ENCODE measurements at places on chromosomes 11 and 22.

GRCh38 chr11:17683377-17684161, 35.8 kb upstream of the MYOD1 start:
- DNase-seq: peak; percentile 83

DNA sequence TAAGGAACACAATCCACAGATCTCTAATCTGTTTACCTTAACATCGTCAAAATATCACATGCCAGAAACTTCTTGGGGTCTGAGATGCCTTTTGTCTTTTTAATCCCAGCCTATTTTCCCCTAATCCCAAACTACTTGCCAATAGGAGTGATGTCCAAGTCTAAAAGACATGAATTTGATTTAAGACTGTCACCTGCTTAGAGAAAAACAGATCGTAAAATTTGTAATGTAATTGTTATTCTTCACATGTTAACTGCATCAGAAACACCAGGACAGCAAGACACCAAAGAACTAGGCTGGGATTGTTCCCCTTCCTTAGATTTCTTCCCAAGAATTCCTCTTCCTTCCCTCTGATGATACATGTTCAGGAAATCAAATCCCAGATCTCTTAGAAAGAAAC, 198.1 kb upstream of the ARHGAP20 start:
- DNase-seq: no peak

- no peak for DNase-seq
Observed at GRCh38 chr11:111977146-111978027, 40.2 kb downstream of the DIXDC1 start.

GRCh38 chr11:10233581-10233980, 60.4 kb downstream of the SBF2 start:
- DNase-seq: peak; percentile 11

DNA sequence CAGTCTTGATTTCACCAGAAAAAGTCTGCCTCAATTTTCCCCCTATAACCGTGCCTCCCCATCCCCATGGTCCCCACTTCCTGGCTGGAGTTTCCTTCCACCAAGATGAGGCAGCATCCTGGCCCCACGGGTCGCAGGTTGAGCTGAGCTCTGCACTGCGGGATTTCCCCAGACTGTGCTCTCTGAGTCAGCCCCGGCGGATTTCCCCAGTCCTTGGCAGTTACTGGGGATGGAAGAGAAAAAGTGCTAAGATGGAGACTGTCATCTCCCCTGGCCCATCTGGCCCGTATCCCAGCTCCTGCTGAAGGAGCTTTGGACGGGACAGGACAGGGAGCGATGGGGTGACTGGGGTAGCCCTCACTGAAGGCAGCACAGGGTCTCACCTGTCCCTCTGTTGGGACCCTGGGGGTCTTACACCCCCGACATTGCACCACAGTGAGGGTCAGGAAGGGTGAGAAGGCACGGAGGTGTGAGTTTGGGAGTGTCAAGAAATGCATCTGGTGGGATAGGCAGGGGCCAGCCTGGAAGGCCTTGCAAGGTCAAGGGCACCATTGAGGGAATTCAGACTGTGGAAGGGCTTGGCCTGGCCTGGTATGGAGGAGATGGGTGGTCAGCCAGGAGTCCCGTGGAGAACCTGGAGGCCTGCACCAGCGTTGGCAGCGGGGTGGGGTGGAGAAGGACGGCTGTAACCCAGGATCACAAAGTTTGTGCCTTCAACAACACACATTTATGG, 36.5 kb downstream of the NADSYN1 start:
- DNase-seq: no peak

GRCh38 chr11:27361649-27362431, 1.2 kb downstream of the CCDC34 start:
- DNase-seq: peak; percentile 18

DNA sequence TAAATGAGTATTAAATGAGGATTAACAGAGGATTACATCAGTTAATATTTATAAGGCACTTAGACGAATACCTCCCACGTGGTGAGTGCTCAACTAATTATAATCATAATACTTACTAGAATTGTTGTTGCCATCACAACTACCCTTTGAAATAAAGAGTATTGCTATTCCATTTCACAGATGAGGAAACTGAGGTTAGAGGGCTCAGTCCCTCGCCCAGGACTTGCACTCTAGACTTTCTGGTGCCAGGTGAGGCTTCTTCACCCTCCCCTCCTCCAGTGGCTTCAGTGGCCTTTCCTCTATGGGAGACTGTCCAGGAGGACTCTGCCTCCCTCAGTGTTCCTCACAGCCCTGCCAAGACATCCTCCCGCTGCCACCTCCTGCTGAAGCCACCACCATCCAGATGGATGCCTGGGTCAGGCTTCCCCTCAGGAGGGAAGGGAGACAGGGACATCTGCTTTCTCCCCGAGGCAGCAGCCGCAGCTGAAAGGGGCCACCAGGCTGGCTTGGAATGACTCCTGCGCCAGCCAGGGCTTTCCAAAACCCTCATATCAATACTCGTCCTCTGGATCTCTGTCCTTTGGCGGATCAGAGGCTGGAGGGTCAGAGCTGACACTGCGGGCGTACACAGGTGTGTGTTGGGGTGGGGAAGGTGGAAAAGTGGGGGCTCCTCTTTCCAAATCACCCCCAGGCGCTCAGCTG, 580.1 kb downstream of the BUD13 start:
- DNase-seq: no peak

DNA sequence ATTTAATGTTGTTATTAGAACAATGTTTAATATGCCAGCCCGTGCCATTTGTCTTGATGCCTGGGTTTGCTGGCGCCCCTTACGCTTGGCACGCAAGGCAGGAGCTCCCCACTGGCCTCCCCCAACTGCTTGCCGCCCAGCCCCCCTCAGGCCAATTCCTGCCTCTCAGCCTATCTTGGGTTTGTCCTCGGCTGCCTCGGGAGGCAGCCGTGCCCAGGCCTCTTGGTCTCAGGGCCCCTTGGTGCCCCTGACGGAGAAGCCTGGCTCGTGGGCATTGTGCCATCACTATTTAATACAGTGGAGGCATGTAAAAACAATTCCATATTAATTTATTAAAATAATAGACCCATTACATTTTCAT, 119.8 kb downstream of the KCNQ1OT1 start:
- no peak for DNase-seq

DNA sequence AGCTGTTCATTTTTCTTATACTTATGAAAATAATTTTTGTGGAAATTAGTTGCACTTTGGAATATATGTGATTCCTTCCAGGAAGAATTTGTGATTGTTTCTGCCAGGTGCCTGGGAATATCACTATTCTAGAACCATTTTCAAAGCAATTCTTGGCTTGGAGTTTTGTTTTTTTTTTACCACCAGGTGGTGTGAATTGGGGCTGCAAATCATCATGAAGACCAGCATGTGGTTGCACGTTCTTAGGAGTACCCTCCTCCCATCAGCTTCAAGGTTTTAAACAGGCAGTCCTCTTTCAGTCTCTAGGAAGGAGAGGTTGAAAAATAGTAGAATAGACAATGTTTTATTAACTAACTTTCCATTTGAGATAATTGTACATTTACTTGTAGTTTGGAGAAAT, 25.9 kb downstream of the USP47 start:
- DNase-seq: no peak

- no peak for DNase-seq
Observed at GRCh38 chr11:50080256-50080655, 47.6 kb downstream of the OR4C45 start.

- DNase-seq: no peak
Observed at GRCh38 chr11:32840587-32840986, 10.9 kb downstream of the PRRG4 start.

DNA sequence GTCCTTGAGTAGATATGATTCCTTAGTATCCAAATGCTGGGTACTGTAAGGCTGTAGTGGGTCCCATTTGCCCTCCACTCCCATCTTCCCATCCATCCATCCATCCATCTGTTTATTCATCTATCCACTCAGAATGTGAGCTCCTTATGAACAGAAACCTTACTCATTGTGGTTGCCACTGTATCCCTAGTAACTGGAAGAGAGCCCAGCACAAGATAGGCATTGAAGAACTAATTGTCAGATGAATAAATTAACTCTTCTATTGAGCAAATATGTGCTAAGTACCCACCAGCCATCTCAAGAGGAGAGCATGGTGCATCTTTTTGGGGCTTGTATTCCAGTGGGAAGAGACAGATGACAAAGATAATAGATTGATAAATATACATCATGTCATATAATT, 86.4 kb upstream of the SEZ6L start:
- DNase-seq: no peak

DNA sequence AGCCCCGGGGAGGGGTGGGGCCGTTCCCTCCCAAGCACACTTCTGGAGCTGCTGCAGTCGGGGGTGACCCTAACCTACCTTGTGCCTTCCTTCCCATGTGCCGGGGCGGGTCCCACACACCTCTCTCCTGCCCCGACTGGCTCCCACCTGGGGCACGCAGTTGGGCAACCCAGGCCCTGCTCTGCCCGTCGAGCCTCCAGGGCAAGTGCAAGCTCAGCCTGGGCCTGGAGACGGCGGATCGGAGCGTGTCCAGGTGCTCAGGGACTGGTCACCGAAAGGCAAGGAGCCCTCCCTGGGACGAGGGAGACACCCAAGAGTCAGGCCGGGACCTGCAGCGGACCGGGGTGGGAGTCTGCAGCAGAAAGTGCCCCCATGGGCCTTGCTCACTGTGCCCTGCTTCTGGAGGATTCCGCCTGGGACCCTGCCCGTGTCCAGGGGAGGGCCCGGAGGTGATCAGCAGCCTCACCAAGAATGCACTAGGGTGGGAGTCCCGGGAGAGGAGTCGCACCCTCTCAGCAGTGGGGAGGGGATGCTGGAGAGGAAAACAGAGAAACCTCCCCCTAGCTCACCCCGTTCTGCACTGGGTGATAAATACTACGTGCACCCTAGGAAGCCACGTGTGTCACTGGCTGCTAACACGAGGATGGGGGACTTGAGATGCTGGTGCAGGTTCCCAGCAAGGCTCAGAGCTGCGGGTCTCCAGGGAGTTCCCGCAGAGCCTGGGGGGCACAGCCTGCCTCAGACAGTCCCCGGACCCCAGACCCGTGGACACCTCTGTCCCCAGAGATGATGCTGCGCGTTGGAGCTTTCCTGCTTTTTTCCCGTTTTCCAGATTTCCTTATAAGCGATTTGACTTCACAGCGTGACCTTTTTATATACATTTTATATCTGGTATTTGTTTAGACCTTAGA, 5.2 kb upstream of the GATD1 start:
- no peak for DNase-seq

- DNase-seq: no peak
Observed at GRCh38 chr11:36825251-36825650, 227.2 kb upstream of the RAG2 start.

GRCh38 chr22:46911346-46911745, 148.9 kb downstream of the TBC1D22A start:
- no peak for DNase-seq

DNA sequence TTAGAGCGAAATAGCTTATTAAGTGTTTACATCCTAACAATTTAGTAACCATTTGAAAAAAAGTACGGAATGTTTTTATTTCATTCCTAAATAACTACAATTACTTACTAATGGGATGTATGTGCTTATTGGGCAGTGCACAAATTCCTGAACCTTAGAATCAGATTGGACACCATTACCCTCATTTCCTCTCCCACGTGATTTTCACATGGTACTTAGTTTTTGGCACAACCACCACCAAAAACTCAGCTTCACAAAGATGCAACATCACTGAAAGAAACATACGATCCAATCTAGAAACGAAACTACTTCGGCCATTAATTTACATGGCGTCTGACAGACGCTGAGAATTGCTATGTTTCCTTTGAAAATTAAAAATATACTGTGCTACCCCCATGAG, 81.5 kb downstream of the FBXO7 start:
- no peak for DNase-seq

DNA sequence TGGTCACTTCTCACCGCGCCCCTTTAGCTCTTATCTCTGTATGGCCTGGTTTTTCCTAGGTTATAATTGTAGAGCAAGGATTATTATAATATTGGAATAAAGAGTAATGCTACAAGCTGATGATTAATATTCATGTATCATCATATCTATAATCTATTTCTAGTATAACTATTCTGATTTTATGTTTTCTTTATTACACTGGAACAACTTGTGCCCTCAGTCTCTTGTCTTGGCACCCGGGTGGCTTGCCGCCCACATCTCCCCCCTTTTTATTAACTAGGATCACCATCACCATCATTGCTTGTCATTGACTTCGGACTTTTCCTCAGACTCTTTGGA, 11.0 kb downstream of the OR52K1 start:
- DNase-seq: no peak

DNA sequence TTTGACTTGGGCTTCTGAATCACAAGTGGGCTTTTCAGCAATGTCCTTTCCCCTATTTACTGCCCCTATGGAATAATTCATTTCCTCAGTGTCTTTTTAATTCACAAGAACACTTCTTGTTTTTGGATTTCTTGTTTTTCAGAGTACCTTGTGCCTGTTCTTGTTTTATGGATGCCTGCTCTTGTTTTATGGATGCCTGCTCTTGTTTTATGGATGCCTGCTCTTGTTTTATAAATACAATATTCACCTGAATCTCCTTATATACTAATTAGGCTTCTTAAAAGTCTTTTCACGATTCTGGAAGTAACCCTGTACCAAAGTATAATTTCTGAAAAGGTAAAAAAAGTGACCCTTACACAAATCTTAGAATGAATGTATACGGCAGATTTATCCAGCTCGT, 32.8 kb downstream of the CACNA1I start:
- DNase-seq: no peak

DNA sequence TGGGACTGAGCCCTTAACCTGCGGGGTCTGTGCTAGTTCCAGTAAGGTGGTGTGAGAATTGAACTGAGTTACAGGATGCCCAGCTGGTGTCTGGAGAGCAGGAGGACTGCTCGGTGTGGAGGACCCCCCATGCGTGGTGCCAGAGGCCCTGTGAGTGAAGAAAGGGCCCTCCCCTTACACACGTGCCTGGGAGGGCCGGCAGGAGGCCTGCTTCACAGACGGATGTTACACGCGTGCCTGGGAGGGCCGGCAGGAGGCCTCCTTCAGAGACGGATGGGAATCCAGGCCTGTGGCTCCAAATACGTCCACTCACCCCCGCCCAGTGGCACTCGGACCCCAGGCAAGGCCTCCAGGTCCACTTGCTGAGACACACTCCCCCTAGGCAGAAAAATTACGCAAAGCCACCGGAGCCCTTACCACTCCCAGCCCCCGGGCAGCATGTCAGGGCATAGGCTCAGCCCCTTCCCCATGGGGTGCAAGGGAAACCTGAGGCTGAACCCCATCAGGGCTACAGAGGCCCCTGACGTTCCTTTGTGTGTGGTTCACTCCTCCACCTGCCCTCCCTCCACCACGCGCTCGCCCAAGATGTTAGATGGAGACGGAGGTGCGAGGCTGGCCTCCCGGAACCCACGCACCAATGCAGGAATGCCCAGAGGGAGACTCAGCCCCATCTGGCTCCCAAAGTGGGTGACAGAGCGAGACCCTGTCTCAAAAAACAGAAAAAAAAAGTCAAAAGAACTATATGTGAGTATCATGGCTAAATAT, 227.8 kb downstream of the BRD1 start:
- DNase-seq: no peak

DNA sequence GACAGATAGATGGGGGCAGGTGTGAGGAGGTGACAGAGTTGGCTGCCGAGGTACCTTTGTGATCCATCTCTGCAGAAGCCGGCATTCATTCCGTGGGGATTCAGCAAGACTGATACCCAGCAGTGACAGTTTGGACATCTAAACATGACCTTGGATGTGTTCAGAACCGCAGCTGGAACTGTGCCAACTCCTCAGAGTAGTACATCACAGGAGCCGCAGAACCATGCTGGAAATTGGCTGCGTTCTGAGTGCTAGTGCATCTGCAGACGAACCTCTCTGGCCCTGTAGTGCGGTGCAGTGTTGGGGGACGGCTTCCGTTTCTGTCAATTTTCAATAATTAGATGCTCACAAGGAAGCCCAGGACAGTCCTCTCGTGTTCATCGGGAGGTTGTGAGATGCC, 772.1 kb downstream of the NTM start:
- no peak for DNase-seq

- DNase-seq: no peak
Observed at GRCh38 chr11:94630221-94630620, 63.1 kb downstream of the PIWIL4 start.

- DNase-seq: no peak
Observed at GRCh38 chr11:73155102-73155501, 13.0 kb upstream of the FCHSD2 start.
